ENCODE measurements at places on chromosomes 7 and 10.

DNA sequence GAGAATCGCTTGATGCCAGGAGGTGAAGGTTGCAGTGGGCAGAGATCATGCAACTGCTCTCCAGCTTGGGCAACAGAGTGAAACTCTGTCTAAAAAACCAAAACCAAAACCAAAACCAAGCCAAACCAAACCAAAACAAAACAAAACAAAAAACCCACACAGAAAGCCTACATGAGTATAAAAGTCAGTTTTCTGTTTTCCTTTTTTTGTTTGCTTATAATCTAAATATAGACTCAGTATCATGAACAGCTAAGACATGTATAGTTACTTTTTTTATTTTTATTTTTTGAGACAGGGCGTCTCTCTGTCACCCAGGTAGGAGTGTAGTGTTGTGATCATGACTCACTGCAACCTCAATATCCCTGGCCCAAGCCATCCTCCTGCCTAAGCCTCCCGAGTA lies 16.8 kb upstream of the MTPN start:
- no peak for DNase-seq

DNA sequence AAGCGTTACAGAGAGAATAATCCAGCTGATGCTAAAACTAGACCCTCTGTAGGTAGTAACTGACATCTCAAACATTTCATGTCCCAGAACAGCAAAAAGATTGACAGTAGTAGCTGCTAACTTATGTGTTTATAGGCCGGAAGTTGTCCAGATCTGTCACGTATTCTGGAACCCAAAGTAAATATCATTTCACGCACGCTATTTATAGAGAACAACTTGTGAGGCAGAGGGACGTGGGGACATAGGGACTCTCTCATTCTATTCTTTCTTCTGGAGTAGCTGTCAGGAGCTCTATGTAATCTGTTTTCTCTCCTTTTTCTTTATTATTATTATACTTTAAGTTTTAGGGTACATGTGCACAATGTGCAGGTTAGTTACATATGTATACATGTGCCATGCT lies 22.3 kb downstream of the AGK start:
- DNase-seq = no peak

GRCh38 chr10:113019096-113019495 lies 69.0 kb downstream of the TCF7L2 start:
- no peak for DNase-seq

DNA sequence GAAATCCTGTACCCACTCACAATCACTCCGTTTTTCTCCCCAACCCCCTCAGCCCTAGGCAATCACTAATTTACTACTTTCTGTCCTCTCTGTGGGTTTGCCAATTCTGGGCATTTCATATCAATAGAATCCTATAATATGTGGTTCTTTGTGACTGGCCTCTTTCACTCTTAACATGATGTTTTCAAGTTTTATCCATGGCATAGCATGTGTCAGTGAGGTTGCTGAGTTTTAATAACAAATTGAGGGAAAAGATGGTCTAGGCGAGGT lies 11.9 kb downstream of the PLAU start:
- DNase-seq = no peak

DNA sequence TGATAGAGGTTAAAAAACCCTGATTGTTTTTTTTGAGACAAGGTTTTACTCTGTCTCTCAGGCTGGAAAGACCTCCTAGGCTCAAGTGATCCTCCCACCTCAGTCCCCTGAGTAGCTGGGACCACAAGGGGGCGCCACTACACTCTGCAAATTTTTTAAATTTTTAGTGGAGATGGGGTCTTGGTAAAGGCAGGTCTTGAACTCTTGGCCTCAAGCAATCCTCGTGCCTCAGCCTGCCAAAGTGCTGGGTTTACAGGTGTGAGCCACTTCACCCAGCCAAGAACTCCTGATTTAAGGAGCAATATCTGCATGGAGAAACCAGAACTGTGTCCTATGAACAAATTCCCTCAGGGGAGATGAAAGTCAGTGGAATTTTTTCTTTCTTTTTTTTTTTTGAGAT lies 7.3 kb upstream of the KLHDC10 start:
- no peak for DNase-seq

GRCh38 chr7:85593355-85593754 lies 406.5 kb upstream of the SEMA3D start:
- no peak for DNase-seq

GRCh38 chr10:96642530-96642929 lies 55.7 kb upstream of the TM9SF3 start:
- no peak for DNase-seq

- DNase-seq = no peak
These were observed 151.0 kb downstream of the CHCHD3 start for GRCh38 chr7:132930881-132931280.

- no peak for DNase-seq
These were observed 42.3 kb downstream of the CTBP2 start for GRCh38 chr10:125118011-125118611.

DNA sequence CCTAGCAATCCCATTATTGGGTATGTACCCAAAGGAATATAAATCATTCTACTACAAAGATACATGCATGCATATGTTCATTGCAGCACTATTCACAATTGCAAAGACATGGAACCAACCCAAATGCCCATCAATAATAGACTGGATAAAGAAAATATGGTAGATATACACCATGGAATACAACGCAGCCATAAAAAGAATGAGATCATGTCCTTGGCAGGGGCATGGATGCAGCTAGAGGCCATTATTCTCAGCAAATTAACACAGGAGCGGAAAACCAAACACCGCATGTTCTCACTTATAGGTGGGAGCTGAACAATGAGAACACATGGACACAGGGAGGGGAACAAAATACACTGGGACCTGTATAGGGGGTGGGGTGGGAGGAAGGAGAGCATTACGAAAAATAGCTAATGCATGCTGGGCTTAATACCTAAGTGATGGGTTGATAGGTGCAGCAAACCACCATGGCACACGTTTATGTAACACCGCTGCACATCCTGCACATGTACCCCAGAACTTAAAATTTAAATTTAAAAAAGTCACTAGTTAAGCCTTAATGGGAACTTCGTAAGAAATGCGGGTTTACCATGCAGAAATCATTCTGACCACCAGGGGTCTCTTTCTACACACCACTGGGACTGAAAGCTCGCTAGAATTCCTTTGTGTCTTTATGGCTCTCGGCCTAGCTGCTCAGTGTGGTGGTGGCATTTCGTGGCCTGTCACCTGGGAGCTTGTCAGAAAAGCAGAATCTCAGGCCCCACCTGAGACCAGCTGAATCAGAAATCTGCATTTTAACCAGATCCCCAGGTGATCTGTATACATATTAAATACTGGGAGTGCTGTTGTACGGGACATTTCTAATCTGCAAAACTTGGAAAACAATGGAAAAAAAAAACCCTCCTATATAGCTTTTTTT lies 9.5 kb downstream of the ANKRD1 start:
- DNase-seq = no peak

DNA sequence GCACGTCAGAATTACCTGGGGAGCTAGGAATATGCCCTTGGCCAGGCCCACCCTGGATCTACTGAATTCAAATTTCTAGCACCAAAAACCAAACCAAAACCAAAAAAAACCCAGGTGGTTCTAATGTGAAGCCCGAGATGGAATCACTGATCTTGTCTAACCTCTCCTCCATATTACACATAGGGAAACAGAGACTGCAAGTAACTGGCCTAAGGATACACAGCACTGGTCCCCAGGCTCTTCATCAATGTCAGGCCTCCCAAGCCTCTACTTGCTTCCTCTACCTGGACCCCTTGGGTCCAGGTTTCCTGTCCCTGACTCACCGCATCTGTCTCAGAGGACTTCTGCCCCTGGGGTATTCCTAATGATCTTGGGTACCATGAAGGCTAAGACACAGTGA lies 30.7 kb downstream of the ZCCHC24 start:
- DNase-seq = no peak

- no peak for DNase-seq
These were observed 10.4 kb upstream of the STOX1 start for GRCh38 chr10:68816796-68817412.

DNA sequence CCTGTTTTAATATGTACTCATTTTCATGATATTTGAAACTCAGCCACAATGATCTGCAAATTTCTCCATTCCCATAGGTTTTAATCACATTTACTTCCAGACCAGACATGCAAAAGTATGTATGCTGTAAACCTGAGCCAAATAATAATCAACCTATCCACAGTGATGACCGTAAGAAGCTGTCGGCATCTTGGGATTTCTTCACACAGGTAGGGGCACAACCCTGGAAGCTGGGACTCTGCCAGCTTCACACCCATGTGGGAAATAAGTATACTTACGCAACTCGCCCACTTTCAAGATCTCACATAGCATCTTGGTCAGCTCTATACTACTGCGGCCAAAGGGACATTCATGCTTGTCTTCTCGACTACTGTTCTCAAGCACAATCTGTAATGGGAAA lies 352.3 kb downstream of the ELMO1 start:
- no peak for DNase-seq

- no peak for DNase-seq
These were observed 673.9 kb upstream of the GALNT17 start for GRCh38 chr7:70457883-70458680.

DNA sequence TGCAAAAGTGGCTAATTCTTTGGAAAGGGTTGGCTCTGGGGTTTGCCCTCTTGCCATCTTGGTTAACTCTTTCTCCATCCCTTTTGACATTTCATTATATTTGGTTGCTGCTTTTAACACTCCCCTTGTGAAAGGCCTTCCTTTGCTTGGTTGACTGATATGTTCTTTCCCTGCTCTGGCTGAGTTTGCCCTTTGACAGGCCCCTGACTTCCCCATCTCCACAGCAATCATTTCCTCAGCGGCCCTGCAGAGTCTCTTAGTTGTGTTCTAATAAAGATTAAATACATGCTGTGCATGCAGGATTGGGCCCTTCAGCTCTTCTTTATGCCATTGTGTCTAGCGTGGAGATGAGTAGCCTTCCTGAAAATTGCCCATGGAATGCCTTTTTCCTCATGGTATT lies 84.5 kb upstream of the CSTF2T start:
- no peak for DNase-seq

DNA sequence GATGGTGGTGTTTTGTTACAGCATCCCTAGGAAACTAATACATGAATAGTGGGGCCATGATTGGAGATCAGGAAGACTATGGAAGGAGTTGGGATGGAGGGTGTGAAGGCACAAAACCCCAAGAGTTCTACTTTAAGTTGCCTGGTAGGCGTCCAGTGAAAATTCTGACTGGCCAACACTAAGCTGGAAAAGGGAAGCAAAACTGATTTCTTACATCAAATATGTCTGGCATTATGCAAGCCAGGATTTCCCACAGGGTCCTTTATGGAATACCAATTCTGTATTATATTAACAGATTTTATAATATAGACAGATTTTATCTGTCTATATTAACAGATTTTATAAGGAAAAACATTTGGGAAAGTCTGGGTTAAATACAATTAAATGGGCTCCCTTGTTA lies 16.2 kb downstream of the CPVL start:
- no peak for DNase-seq

- DNase-seq = no peak
These were observed 83.1 kb downstream of the GRK5 start for GRCh38 chr10:119290301-119291048.

DNA sequence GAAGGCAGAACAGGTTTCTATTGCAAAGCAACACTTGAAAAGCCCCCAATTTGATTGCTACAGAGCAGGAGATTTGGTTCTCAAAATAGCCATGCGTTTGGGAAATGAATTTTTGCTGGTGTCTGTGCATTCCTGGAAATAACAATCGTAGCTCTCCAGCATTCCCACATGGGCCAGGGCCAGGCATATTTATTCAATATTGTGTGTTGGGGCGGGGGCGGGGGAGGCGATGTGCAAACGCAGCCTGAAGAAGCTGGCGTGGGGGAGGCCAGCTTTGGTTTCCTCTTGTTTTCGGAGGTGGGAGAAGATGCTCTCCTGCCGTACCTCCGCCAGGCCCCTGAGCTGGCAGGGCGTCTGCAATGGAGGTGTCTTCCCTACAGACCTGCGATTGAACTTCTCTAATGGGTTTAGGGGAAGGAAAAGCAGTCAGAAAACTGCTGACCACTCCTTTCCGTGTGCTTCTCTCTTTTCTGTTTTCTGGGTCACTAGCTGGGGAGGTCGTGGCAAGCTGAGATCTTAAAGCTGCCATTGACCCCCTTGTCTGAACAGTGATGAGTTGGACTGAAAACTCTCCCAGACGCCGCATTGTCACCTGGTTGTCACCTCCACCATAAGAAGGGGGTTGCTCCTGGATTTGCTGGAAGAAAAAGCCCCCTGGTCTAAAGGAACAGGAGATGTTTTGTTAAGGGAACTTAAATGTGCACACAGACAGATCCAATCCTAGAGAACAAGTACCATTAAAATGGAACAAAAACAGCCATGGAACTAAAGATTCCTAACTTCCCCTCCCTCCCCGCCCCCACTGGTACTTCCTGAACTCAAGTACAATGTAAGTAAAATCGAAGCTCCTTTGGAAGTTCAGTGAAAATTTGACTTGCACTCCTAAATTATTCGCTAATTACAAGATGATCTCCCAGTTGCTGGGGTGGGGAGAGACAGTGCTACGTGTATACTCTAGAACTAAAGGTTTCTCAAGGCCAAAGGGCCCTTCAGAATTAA lies 56.4 kb upstream of the HABP2 start:
- no peak for DNase-seq

DNA sequence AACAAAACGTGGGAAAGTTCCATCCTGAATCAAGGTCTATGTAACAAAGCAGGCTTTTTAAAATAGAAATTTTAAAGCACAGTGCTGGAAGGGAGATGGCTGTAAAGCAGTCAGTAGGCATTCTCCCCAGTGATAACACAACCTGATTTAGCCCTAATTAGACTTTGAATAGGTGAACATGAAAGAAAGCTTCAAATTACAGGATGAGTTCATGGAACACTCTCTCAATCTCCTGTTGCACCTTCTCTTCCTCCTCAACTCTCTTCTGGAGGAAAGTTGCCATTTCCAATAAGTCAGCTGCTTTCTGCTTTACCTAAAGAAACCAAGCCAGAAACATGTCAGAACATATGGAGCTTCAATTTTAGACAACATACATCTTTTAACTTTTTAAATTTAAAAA lies 20.1 kb downstream of the SFR1 start:
- no peak for DNase-seq

- DNase-seq = no peak
These were observed 197.4 kb upstream of the MKLN1 start for GRCh38 chr7:131130324-131130723.

DNA sequence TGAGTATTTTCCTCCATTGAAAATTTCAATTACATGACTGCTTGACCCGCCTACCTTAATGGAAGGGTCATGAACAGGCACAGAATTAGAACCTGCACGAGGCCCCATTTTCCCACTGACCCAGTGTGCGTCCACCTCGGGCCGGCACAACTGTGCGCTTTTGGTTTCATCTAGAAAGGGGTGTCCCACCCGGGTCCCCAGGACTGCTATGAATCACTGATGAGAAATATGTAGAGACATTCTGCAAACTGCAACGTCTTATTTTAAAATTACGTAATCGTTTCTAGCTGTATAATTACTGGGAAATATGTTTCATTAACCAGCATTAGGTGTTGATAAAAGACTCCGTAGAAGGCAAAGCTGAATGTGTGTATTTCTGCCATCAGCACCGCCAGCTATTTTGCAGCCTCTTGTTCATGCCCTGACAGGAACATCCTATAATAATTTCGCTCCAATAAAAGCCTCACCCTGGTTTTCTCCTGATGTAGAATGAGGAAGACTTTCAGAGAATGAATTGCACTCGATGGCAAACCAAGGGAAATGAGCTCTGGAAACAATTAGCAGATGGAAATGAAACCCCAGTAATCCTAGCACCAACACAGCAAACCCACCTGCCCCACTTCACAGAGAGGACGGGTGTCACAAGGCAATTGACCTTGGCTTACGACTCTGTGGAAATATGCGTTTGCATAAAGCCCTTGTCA lies 562.1 kb downstream of the DNAJB6 start:
- DNase-seq = no peak

- DNase-seq = no peak
These were observed 481.8 kb downstream of the SEMA3D start for GRCh38 chr7:84705079-84705478.

- no peak for DNase-seq
These were observed 325.9 kb upstream of the PODXL start for GRCh38 chr7:131882321-131882720.

All from AG04449 (cell line).